ENCODE measurements at places on chromosomes 5 and 9.

DNA sequence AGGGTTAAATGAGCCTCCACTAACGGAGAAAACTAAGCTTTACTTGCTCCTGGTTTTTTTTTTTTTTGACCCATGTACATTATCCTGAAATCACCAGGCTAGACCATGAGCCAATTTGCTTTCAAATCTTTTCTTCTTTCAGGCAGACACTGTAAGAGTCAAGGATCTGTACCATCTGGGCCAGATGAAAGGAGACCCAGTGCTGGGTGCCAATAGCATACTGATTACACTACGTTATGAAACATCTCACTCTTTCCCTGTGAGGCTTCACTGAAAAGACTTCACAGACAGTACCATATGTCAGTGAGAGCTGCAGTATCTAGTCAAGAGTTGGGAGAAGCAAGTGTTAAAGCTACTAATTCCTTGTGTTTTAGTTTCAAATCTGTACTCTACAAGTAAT, 161.2 kb upstream of the PTPRD start:
- DNase-seq, result no peak

DNA sequence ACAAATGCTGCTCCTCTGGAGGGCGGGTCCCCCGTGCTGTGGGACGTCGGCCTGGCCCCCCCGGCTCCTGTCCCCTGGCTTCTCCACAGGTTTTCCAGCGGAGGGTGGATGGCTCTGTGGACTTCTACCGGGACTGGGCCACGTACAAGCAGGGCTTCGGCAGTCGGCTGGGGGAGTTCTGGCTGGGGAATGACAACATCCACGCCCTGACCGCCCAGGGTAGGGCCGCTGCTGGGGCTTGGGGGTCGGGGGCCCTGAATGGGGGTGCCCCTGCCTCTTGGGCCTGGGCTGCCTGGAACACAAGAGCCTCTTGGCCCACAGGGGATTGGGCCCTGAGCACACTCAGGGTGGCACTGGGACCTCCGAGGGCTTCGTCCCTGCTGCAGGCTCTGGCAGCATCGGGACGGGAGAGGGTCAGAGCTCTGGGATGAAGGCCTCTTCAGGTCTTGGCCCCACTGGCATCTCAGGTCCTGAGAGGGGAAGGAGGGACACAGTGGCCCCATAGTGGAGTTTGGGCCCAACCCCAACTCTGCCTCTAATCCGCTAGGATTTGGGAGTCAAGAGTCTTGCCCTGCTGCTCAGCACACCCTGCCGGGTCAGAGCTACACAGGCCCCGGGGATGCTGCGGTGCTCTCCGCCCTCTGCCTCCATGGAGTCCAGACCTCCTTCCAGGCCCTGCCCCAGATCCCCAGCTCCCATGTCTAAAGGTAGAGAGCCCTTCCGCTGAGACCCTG, 5.2 kb downstream of the FCN2 start:
- DNase-seq, result no peak

DNA sequence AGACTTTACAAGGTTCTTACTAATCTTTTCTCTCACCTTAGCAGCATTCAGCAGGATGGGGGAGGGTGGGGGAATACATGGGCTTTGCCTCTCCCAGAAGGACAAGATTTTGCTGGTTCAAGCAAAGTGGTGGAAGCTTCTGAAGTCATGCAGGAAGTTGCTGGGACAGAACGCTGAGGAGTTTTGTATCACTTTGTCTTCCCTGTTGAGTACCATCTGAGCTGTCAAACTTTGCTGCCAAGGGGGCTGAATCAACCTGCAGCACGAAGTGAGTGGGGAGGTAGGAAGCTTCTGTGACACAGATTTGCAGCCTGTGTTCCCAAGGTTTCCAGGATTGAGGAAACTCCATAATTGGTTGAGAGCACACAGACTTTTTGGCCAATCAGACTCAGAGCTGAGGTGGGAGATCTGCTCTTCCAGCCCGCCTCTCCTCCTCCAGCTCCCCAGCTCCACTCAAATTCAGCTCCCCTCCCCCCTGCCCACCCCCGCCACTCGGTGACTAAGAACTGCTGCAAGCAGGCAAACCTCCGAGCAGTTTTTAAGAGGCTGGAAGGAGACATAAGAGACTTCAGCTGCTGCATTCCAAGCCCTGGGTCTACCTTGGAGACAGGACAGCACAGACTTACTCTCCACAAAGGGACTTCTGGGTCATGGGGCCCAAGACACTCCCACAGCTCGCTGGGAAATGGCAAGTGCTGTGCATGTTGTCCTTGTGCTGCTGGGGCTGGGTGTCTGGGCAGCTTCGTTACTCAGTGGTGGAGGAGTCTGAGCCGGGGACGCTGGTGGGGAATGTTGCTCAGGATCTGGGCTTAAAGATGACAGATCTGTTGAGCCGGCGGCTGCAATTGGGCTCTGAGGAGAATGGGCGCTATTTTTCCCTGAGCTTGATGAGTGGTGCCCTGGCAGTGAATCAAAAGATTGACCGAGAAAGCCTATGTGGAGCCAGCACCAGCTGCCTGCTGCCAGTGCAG, at the start of gene PCDHGC5:
Gene PCDHGC5 (plus strand): TSS at position 491 of the 971 bp plus-strand sequence. CDS start 160 bp downstream, at position 651.
- no peak for DNase-seq

DNA sequence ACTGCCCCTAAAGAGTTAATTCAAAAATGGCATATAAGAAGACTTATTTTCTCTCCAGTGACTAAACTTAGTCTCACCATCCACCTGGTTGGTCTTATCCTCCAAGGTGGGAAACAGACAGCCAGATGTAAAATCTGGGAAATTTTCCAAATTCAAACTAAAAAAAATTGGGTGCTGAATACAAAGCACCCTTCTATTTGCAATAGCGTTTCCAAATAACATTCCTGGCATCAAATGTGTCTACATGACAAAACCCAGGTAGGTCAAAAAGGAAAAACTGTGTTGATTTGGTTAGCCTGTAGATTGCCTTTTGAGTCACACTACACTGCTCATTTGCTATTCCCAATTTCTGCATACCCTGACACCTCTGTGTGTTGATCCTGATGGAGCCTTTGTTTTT, 252.2 kb downstream of the NR2F1-AS1 start:
- DNase-seq, result no peak

Measured in type B pancreatic cell (in vitro differentiated cells).